Left ventricle myocardium inferior (tissue), 1 donor: ENCODE measurements at places on chromosomes 1 and 21. TPM values are rescaled to one million over a fixed set of nuclear protein-coding genes. Genes with fewer than 3 reads are reported as not detected.
A peak's percentile ranks its signal among the peaks of the same experiment; 100 is the strongest.

Gene NTNG1
- total RNA-seq, result 0.30 TPM

GRCh38 chr1:35564037-35564883, 6.7 kb downstream of the NCDN start:
- H3K27me3 ChIP-seq, result no peaks in the 10 kb centered on the region
- H3K27ac ChIP-seq, result no peak overlapping the region
- H3K4me3 ChIP-seq, result no peak overlapping the region
- H3K36me3 ChIP-seq, result peaks cover 33% of the 10 kb centered on the region
- peak; percentile 67 for DNase-seq

Gene GBP4
- total RNA-seq, result 6.2 TPM

DNA sequence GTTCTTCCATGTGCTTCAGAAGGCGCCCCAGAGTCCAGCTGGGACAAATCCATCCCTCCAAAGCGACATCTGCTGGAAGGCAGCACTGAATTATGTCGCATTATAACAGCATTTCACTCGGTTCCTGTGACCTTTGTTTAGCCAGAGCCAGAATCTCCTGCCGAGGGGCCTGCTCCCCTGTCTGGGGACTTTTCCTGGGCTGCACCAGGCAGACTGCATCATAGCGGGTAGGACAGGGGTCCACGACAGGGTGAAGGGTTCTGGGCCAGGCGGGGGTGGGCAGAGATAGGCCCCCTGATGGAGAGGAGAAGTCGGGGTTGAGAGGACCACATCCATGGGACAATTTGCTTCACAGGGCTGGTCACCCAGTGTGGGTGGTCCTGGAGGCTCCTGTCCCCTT, 276.9 kb downstream of the MATN1 start:
- H3K36me3 ChIP-seq, result no peaks in the 10 kb centered on the region
- peaks cover 8% of the 10 kb centered on the region for H3K27me3 ChIP-seq
- H3K4me3 ChIP-seq, result no peak overlapping the region
- no peaks in the 10 kb centered on the region for H3K4me1 ChIP-seq
- DNase-seq, result no peak

Gene HNRNPR
- total RNA-seq, result 54.6 TPM

DNA sequence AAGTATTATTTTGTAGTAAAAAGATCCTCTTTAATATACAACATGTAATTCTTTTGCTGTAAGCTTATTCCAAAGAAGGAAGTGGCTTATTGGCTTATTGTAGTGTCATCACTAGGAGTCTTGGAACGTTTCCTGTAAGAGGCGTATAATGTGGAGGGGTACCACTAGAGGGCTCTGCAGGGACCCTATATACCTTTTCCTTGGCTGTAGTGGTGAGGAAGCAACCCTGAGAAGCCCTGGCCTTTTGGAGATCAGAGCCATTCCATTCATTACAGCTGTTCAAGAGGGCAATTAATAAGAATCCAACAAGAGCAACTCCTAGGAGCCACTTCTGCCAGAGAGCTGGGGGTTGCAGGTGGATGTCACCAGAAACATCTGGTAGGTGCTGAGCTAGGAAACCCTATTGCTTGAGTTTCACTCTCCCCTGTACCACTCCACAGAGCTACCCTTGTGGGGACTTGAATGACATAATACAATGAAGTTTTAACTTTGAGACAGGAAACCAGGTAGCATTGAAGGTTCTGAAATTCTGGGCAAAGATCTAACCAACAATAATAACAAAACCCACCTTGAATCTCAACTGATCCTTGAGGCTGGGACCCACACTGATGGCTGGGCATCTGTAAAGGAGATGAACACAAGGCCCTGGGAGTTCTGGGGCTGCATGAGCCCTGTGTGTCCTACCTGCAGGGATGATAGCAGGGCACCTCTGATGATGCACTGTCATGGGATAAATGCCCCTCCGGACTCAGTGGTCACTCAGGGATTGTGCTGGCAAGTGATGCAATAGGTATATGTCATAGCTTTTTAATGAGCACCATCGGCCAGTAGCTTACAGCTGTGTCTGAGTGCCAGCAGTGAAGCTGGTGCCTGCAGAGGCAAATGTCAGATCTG, 160.2 kb upstream of the COA6 start:
- no peak overlapping the region for H3K4me3 ChIP-seq
- no peak overlapping the region for H3K27ac ChIP-seq
- peaks cover 74% of the 10 kb centered on the region for H3K27me3 ChIP-seq
- H3K36me3 ChIP-seq, result no peaks in the 10 kb centered on the region
- no peak for DNase-seq
- peaks cover 13% of the 10 kb centered on the region for H3K4me1 ChIP-seq

- no peak for DNase-seq
- no peaks in the 10 kb centered on the region for H3K4me1 ChIP-seq
- H3K4me3 ChIP-seq, result no peak overlapping the region
- no peak overlapping the region for H3K27ac ChIP-seq
- H3K27me3 ChIP-seq, result no peaks in the 10 kb centered on the region
- peaks cover 8% of the 10 kb centered on the region for H3K36me3 ChIP-seq
Measured at GRCh38 chr1:227919906-227920305, 27.8 kb downstream of the WNT9A start.

Gene SLC9C2
- total RNA-seq, result not detected

Gene NR1I3
- not detected for total RNA-seq

DNA sequence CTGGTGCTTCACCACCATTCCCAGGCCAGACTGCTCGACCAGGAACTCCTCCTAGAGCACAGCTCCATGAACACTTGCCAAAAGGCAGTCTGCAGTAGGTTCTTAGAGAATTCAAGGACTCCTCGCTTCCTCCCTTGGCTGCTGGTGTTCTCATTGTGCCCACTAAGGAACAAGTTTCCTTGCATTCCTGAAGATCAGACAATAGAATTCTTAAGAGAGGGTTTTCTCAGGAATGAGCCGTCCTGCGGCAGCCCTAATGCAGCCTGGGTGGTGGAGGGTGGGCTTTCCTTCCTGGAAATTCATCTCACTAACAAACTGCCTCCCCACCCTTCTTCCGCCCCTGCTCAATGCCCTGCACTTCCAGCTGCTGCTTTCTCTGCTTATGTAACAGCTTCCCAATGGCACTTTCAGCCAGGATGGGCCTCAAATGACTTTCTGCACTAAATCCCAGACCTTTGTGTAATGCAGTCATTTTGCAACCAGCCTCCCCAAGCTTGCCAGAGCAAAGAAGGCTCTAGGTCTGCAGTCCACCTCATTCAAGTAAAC, 287.9 kb downstream of the PLPP3 start:
- peaks cover 39% of the 10 kb centered on the region for H3K4me1 ChIP-seq
- H3K4me3 ChIP-seq, result no peak overlapping the region
- no peaks in the 10 kb centered on the region for H3K27me3 ChIP-seq
- peak; percentile 62 for DNase-seq
- no peaks in the 10 kb centered on the region for H3K36me3 ChIP-seq

GRCh38 chr1:97190326-97190725, 468.7 kb downstream of the PTBP2 start:
- no peak overlapping the region for H3K4me3 ChIP-seq
- no peaks in the 10 kb centered on the region for H3K27me3 ChIP-seq
- DNase-seq, result no peak
- no peaks in the 10 kb centered on the region for H3K4me1 ChIP-seq
- peaks cover 23% of the 10 kb centered on the region for H3K36me3 ChIP-seq

Gene MROH9
- not detected for total RNA-seq

DNA sequence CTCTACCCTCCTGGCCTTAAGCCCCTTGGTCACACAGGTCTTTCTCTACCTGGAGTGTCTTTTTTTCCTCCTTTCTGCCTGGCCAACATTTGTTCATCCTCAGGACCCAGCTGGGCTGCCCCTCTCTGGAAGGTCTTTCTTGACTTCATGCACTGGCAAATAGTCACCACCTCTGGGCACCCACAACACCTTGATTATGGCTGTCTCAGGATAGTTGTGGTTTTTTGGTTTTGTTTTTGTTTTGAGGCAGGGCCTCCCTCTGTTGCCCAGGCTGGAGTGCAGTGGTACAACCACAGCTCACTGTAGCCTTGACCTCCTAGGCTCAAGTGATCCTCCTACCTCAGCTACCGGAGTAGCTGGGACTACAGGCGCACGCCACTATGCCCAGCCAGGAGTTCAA, 10.8 kb downstream of the RPS6KA1 start:
- no peaks in the 10 kb centered on the region for H3K36me3 ChIP-seq
- H3K27ac ChIP-seq, result no peak overlapping the region
- no peak for DNase-seq
- H3K27me3 ChIP-seq, result no peaks in the 10 kb centered on the region
- H3K4me3 ChIP-seq, result no peak overlapping the region

Gene LRRC53
- total RNA-seq, result not detected

GRCh38 chr1:183699616-183700160, 46.6 kb upstream of the APOBEC4 start:
- no peak overlapping the region for H3K4me3 ChIP-seq
- H3K36me3 ChIP-seq, result no peaks in the 10 kb centered on the region
- H3K27me3 ChIP-seq, result no peaks in the 10 kb centered on the region
- peaks cover 47% of the 10 kb centered on the region for H3K4me1 ChIP-seq

GRCh38 chr1:100035214-100035613, 65.4 kb downstream of the SLC35A3 start:
- DNase-seq, result no peak
- H3K4me3 ChIP-seq, result no peak overlapping the region
- H3K4me1 ChIP-seq, result peaks cover 34% of the 10 kb centered on the region
- H3K36me3 ChIP-seq, result no peaks in the 10 kb centered on the region

GRCh38 chr1:184629266-184629665, 125.4 kb downstream of the EDEM3 start:
- H3K36me3 ChIP-seq, result no peaks in the 10 kb centered on the region
- H3K4me1 ChIP-seq, result peaks cover 85% of the 10 kb centered on the region
- H3K27me3 ChIP-seq, result no peaks in the 10 kb centered on the region
- H3K4me3 ChIP-seq, result peak overlapping the region; percentile 15

Gene ECM1
- total RNA-seq, result 20.1 TPM

- no peaks in the 10 kb centered on the region for H3K36me3 ChIP-seq
- no peak for DNase-seq
- peaks cover 77% of the 10 kb centered on the region for H3K27me3 ChIP-seq
- peaks cover 27% of the 10 kb centered on the region for H3K4me1 ChIP-seq
- H3K4me3 ChIP-seq, result peak overlapping the region; percentile 56
Measured at GRCh38 chr1:1599030-1599934, 653 bp downstream of the FNDC10 start.

Gene PPIE
- 29.4 TPM for total RNA-seq

GRCh38 chr1:212721388-212722247, 22.0 kb upstream of the BATF3 start:
- no peak overlapping the region for H3K4me3 ChIP-seq
- H3K27ac ChIP-seq, result no peak overlapping the region
- H3K36me3 ChIP-seq, result peaks cover 2% of the 10 kb centered on the region
- no peaks in the 10 kb centered on the region for H3K27me3 ChIP-seq
- H3K4me1 ChIP-seq, result no peaks in the 10 kb centered on the region
- DNase-seq, result no peak

Gene ADCY10
- 0.22 TPM for total RNA-seq

- no peaks in the 10 kb centered on the region for H3K27me3 ChIP-seq
- no peak overlapping the region for H3K27ac ChIP-seq
- DNase-seq, result no peak
- no peaks in the 10 kb centered on the region for H3K4me1 ChIP-seq
- H3K4me3 ChIP-seq, result no peak overlapping the region
Measured at GRCh38 chr1:100147875-100148274, 14.9 kb downstream of the TRMT13 start.
